ENCODE measurements at places on chromosomes 2 and 18. TPM values are rescaled to one million over a fixed set of nuclear protein-coding genes. Genes with fewer than 3 reads are reported as not detected.
A peak's percentile ranks its signal among the peaks of the same experiment; 100 is the strongest.

GRCh38 chr2:238119756-238120462 is 18.6 kb upstream of the KLHL30 start:
- DNase-seq = no peak

- no peak for DNase-seq
Measured at GRCh38 chr18:955384-956066, 50.9 kb downstream of the ADCYAP1 start.

- DNase-seq = no peak
Measured at GRCh38 chr18:10715791-10716190, 190.0 kb downstream of the NAPG start.

- peak; percentile 69 for DNase-seq
Measured at GRCh38 chr2:27920148-27920885, 29.8 kb downstream of the BABAM2 start.

DNA sequence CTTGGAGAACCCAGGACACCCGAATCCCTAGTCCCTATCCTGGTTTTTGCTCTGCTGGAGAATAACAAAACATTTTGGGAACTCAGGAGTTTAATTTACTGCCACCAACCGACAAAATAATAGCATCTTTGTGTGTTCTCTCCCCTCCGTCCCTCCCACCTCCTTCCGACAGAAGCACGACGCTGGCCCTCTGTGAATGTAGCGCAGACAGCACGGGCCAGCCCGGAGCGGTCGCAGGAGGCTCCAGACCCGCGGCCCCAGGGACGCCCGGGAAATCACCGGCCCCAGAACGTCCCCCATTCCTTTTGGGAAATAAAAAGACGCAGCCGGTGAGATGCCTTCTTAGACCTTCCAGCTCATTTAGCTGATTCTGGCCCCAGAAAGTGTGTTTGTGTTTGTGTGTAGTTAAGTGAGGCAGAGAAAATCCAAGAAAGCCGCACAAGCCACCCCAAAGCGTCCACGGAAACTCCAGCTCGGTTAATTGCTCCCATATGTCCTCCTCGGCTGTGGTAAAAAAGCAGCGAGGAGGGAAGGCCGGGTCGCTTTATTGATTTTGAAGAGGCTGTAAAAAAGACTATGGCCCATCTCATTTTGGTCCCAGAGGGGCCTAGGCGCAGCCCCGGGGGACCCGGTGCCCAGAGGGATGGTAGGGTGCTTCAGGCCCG is 577 bp upstream of the TANC1 start:
- peak; percentile 76 for DNase-seq

GRCh38 chr2:100887713-100888495 is 68.0 kb downstream of the NPAS2 start:
- peak; percentile 64 for DNase-seq

- DNase-seq = no peak
Measured at GRCh38 chr2:45570671-45571334, 40.3 kb downstream of the SRBD1 start.

DNA sequence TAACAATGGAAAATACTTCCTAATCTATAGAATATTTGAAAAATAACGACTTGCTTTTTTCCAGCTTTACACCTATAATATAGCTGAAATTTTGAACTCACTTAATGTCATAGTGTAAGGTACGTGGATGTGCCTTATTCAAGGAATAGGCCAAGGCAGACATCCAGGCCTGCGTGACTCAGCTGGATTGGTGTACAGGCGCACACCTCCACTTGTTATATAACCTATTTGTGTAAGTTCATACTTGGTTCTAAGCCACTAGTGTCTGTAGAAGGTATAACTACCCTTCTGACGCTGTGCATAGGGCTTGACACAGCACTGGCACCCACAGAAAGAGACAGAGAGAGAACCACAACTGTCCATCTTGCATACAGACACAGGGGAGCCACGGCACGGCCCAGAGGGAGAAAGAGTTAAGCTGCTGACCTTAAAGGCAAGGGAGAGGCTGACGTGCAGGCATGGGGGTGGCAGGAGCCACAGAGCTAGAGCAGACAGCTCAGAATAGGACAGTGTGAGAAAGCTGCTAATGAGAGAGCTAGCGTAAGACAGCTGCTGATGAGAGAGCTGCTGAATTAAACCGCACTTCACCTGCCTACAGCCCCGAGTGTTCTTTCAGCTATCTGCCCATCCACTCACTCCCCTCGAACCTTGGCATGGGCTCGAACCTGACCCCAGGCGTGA is 16.1 kb downstream of the CCDC178 start:
- no peak for DNase-seq

DNA sequence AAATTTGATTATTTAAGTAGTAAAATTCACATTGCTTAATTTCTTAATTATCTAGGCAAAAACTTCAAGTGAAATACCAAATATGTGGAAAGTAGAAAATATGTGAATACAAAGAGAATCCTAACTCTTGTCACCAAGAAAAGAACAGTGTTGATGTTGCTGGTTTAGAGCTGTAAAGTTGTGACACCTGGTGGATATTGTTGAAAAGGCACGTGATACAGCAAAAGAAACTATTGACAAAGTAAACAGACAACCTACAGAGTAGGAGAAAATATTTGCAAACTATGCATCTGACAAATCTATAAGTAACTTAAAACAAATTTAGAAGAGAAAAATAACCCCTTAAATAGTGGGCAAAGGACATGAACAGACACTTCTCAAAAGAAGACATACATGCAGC is 25.6 kb upstream of the ZC3H15 start:
- peak; percentile 27 for DNase-seq

DNA sequence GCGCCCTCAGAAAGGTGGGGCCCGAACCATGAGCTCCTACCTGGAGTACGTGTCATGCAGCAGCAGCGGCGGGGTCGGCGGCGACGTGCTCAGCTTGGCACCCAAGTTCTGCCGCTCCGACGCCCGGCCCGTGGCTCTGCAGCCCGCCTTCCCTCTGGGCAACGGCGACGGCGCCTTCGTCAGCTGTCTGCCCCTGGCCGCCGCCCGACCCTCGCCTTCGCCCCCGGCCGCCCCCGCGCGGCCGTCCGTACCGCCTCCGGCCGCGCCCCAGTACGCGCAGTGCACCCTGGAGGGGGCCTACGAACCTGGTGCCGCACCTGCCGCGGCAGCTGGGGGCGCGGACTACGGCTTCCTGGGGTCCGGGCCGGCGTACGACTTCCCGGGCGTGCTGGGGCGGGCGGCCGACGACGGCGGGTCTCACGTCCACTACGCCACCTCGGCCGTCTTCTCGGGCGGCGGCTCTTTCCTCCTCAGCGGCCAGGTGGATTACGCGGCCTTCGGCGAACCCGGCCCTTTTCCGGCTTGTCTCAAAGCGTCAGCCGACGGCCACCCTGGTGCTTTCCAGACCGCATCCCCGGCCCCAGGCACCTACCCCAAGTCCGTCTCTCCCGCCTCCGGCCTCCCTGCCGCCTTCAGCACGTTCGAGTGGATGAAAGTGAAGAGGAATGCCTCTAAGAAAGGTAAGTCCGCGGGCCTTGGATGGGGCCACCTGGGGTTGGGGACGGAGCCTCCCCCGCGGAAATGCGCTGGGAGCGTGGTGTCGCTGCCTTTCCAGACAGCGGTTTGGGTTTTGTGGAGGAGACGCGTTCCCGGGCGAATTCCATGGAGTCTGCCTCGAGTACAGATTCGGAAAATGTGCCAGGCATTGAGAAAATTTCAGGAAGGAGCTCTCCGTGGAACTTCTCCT is 559 bp downstream of the HOXD1 start:
- peak; percentile 23 for DNase-seq

- no peak for DNase-seq
Measured at GRCh38 chr18:8951491-8951890, 151.0 kb upstream of the NDUFV2 start.

- no peak for DNase-seq
Measured at GRCh38 chr2:38174131-38174530, 98.2 kb upstream of the CYP1B1 start.

DNA sequence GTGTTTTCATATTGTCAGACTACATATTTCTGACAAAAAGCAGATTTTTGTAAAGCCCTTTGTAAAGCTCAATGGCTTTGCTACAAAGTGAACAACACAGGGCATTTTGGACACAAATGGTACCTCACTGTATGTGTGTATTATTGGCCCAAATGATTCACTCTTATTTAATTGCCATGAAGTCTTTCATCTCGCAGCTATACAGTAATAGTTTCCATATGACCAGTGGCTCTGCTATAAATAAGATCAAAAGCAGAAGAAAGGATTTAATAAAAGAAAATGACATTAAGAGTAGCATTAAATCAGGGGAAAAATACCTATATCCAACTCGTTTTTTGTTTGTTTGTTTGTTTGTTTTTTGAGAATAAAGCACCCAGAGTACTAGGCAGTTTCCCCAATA is 284.0 kb upstream of the CCDC68 start:
- DNase-seq = no peak

- DNase-seq = no peak
Measured at GRCh38 chr18:2536493-2536892, 34.8 kb downstream of the METTL4 start.

DNA sequence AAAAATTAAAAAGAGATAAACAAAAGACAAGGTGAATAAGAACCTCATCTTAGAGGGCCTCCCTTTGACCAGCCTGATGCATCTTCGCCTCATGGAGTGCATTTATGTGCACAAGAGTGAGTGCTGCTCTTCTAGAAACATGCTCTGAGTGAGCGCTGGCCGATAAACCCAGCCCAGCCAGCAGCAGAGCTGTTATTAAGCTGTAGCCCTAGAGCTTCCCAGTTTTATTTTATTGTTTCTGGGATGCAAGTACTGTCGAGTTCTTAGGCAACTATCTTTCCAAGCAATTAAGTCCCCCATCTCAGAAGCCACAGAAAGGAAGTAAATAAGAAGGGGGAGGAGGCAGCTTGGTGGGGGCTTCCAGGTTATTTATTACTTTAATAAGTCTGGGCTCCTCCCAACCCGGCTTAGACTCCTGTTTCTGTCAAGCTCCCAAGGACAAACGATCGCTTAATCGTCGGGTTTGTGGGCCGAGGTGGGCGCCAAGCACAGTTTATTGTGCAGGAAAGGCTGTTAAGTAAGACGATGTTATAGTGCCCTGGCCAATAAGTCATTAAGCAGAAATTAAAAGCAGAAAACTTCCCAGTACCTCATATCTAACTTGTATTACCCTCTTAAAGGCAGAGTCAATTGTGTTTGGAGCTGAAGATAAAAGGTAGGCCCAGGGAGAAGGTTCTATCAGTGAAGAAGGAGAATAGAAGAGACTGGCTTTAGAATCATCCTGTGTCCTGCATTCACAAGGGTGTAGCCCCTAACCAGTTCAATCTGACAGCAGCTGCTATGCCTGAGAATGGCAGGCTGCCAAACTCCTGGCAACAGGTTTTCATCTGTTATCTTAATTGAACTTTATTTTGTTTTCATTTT is 176.3 kb downstream of the PIK3C3 start:
- no peak for DNase-seq

DNA sequence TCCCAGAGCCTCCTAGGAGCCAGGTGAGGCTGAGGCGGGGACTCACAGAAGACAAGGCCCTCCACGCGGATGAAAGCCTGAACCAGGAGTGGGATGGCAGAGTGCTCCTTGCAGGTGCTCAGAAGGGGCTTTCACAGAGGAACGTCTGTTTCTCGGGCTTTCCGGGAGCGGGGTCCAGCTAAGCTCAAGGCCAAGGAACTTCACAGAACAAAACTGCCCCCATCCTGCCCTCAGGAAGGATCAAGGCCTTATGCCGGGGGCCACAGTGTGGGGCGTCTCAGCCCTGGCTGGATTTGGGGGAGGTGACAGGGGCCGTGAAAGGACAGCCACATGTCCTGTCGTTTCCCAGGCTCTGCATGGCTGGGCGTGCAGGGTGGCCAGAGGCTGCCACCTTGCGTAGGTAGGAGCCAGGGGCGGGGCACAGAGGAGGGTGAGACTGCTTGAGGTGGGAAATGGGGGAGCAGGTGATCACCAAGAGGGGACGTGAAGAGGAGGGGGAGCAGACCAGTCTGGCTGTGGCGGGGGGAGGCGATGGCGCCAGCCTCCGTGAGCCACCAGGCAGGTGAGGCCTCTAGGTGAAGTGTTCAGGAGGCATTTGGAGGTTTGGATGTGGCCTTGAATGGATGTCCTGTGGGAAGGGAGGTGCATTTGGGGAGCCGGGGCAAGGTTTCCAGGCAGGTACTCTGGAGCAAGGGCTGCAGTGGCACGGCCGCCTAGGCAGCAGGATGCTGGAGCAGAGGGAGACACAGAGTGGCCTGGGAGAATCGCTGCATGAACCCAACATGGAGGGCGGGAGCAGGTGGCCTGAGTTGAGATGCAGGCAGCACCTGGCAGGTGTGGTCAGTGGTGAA is 79.1 kb downstream of the TWIST2 start:
- no peak for DNase-seq

- no peak for DNase-seq
Measured at GRCh38 chr2:235636546-235636945, 142.7 kb downstream of the AGAP1 start.

- no peak for DNase-seq
Measured at GRCh38 chr2:237669283-237669627, 41.9 kb downstream of the LRRFIP1 start.

DNA sequence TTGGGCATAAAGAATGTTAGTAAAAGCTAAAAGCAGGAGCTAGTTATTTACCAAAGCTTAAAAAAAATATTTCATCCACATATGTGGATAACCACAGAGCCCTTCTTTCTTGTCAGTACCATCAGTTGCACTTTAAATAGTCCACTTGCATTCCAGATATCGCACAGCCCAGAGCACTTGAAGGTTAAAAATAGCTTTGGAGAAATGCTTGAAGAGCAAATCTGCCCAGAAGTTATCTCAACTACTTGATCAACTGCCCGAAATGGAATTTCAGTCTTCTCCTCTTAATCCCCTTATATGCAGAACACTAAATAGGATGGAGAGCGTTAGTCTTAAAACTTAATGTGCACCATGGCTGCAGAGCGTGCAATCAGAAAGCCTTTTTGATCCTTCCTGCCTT is 148.3 kb downstream of the PLEKHA3 start:
- no peak for DNase-seq

GRCh38 chr2:136001131-136001530 is 15.7 kb upstream of the DARS1 start:
- DNase-seq = no peak

DNA sequence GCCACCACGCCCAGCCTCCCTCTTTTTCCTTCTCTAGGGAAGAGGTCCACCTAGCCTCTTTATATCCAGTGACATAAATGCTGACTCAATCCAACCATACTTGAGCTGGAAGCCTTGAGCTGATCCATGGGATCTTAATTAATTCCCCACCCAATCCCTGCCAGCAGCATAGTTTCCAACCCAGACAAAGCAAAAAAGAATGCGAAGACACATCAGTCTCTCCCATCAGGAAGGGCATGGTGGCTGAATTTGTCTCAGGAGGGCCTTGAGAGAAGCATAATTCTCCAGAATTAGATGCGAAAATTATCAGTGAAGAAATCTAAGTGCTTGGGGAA is 22.5 kb downstream of the CASP10 start:
- DNase-seq = no peak

- DNase-seq = peak; percentile 85
Measured at GRCh38 chr2:226794751-226795171, 4.9 kb downstream of the IRS1 start.

SP3 gene
- 183 TPM for total RNA-seq

HOXD3 gene
- total RNA-seq = 1.1 TPM

STPG4 gene
- 0.28 TPM for total RNA-seq

GPBAR1 gene
- total RNA-seq = 0.60 TPM

SERPINB13 gene
- total RNA-seq = 0.20 TPM

MCEE gene
- total RNA-seq = 32.3 TPM

NOSTRIN gene
- total RNA-seq = 29.2 TPM

TEX44 gene
- not detected for total RNA-seq

ARHGEF4 gene
- total RNA-seq = 8.1 TPM

CYP20A1 gene
- 31.5 TPM for total RNA-seq

HRH4 gene
- 0.54 TPM for total RNA-seq

CABLES1 gene
- 19.2 TPM for total RNA-seq

LIMS3 gene
- 3.3 TPM for total RNA-seq

Data from lung (tissue), 17 donors.